ENCODE measurements at places on chromosomes 7 and 10.

- DNase-seq = no peak
Measured at GRCh38 chr7:106448346-106448991, 163.7 kb upstream of the NAMPT start.

DNA sequence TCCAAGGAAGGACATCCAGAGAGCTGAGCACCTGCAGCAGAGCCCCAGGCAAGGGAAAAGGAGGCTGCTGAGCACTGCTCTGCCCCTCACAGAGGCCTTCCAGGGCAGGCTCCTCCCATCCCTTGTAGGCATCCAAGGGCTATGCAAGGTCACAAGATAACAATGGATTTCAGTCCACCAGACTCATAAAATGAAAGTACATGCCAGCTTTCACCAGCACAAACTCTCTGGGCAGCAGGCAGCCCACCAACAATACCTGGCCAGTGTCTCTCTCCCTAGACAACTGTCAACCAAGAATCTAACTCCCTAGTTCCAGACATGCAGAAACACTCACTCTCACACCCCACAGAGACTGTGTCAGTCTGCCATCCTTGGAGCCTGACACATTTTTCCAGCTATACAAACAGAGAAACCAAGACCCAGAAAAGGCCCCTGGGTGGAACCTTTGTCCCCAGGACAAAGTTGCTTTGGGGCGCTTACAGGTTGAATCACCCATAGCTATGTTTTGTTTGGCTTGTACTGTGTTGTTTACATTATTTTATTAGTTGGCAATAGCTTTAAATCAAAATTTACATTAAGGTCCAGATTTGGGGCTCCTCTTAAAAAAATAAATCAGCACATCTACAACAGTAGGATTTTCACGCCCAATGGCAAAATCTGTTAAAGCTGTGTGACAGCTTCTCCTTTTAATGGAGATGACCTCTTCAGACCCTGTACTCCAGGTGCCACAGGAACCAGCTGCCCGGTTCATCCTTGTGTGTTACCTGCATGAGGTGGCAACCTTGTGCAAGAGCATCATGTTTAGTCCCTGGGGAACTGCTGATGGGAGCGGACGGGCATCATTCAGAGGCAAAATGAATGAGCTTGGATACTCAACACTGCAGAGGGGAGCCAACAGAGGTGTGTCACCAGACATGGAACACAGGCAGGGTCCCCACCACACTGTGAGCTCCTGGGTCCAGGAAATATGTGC lies 5.2 kb downstream of the GRID1 start:
- no peak for DNase-seq

GRCh38 chr10:28305553-28305952 lies 2.7 kb upstream of the MPP7 start:
- no peak for DNase-seq

DNA sequence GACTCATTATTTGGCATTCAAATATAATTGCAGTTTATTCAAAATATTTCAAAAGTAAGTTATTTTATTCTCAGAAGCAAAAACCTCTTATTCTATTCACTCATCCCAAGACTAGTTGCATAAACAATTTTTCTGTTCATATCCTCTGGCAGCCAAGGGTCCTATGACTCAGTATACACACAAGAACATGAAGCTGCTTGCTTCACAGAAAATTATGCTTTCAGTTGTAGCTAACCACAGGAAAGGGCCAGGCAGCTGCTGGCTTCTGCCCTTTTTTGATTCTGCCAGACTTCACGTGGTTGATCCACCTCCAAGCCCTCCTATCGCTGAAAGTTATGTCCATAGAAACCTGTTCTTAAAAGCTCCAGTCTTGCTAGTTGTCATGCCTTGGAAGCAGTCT lies 108.8 kb downstream of the ABCA13 start:
- DNase-seq = no peak

DNA sequence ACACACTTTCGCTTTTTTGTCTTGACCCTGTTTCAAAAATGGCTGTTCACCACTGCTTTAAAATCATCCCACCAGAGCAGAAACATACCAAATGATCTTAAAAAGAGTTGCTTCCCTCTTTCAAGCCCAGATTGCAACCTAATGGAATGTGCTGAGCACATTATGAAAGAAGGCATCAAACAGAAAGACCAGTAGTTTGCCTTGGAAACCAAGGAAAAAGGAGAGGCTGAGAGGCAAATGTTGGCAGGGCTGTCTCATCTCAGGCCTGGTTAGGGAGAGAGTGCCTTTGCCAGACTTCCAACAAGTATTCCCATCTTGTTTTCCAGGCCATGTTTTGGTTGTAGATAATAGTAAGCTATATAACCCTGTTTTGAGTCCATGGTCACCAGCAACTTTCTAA lies 64.3 kb downstream of the ABCB4 start:
- no peak for DNase-seq

- no peak for DNase-seq
Measured at GRCh38 chr7:134454277-134454676, 4.6 kb downstream of the AKR1B1 start.

DNA sequence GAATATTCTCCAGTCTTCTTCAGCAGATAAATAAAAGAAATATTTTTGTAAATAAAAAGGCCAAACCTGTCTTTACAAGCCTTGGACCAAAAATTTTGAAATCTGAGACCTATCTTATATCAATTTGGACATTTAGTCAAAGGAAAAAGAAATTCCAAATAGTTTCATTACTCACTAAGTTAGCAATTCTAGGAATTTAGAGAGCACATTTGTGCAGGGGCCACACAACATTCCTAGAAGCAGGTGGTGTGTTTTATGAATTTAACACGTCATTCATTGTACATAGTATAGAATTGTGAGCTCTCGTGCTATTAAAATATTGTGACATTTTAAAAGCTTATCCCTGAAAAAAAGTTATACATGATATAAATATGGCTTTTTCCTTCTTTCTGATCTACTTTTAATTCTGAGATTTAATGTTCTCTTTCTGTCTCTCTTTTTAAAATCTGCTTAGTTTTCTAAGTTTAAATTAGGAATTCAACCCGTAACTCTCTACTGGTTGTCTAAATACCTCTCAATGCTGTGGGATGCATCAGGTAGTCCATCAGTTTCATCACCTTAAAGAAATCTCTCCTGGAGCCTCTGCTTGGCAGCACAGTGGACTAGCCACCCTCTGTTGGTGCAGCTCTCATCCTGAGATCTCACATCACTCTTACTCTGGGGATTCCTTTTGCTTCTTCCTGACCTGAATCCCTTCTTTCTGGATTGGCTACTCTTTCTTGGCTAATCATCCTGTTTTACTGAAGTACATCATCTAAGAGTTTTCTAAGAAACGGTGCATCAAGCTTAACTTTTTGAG lies 124.5 kb downstream of the SEMA3E start:
- DNase-seq = no peak

GRCh38 chr10:128734161-128734560 lies 607.9 kb upstream of the MKI67 start:
- no peak for DNase-seq

DNA sequence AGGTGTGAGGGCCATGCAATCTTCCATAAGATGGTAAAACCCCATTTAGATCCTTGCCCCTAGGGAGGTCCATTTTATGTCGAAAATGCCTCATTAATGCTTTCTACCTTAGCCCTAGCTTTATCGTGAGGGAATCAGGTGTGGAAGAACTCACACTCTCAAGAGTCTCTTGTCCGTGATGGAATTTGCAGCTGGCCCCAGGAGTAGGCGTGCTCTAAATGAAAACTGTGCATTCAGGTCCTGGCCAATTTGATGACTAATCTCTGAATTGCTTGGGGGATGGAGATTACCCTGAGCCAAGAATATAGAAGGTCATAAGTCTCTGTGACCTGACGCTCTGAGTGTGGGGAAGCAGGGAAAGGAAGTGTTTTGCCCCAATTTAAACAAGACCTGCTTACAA lies 6.6 kb downstream of the C10orf90 start:
- DNase-seq = no peak

DNA sequence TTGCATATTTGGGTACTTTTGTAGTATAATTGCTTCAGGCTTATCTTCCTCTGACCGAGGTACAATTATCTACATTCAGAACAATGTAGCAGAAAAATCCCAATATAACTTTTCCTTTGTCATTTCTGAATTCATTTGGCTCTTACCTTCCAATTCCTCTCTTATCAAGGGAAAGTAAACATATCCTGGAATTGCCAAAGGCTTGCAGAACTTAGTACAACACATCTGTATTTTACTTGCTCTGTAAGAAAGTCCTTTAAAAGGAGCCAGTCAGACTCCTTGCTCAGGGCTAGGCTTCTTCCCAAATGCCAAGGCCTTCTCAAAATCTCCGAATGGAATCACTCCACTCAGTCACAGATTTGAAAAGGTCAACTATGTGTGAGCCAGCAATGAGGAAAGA lies 43.3 kb upstream of the ABCB4 start:
- DNase-seq = no peak
